Fibroblast of the aortic adventitia (primary cell): ENCODE measurements at places on chromosomes 5 and 9. TPM values are rescaled to one million over a fixed set of nuclear protein-coding genes. Genes with fewer than 3 reads are reported as not detected.

Gene GABRA6
- total RNA-seq = not detected in 2 replicates

Gene NUP155
- total RNA-seq = 14.0 and 62.0 TPM in 2 replicates

Gene FOXI1
- not detected in 2 replicates for total RNA-seq

Gene SLC27A6
- total RNA-seq = not detected in 2 replicates

Gene NIPAL4
- total RNA-seq = under 0.01 TPM in 1 of 2 replicates, not detected in the other

Gene MAP1B
- 130 and 401 TPM in 2 replicates for total RNA-seq

Gene CD274
- 0.33 and 1.1 TPM in 2 replicates for total RNA-seq

Gene ZDHHC11
- 0.36 and 0.65 TPM in 2 replicates for total RNA-seq

Gene NXNL2
- total RNA-seq = 0.74 and 1.1 TPM in 2 replicates

Gene MTX3
- total RNA-seq = 10.7 and 23.4 TPM in 2 replicates

Gene LRRC19
- total RNA-seq = not detected in 2 replicates

Gene DMRTA1
- 0.81 and 0.90 TPM in 2 replicates for total RNA-seq

Gene ELOVL7
- 0.18 TPM in 1 of 2 replicates, not detected in the other for total RNA-seq

Gene GLRA1
- total RNA-seq = not detected in 2 replicates

Gene PCDHGC5
- total RNA-seq = 7.0 and 10.5 TPM in 2 replicates

DNA sequence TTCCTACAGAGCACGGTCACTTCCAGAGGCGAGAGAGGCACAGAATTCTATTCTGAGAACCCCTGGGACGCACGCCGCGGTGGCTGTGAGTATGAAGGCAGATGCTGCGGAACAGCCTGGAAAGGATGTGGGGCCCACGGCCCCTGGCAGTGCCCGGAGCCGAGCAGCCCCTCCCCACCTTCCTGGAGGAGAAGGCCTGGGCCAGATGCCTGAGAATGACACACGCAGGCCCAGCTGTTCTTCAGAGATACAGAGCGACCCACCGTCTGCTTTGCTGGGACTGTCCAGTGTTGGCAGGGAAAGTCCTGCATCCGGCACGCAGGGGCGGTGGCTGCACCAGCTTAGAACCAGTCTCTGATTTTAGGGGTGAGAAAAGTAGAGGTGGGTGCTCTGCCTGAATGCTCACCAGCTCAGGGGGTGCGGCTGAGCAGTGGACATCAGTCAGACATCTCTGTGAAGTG is 116.7 kb upstream of the LPCAT1 start:
- no peak for DNase-seq

- no peak for DNase-seq
Observed at GRCh38 chr5:132673939-132674630, at the start of gene IL4. Gene IL4, plus strand, starts transcription at chr5:132673989. Its CDS starts 62 bp downstream, at chr5:132674051.

GRCh38 chr5:126199467-126199866 is 223.7 kb upstream of the GRAMD2B start:
- no peak for DNase-seq

- DNase-seq = no peak
Observed at GRCh38 chr9:136549010-136549980, 3.4 kb upstream of the NOTCH1 start.

DNA sequence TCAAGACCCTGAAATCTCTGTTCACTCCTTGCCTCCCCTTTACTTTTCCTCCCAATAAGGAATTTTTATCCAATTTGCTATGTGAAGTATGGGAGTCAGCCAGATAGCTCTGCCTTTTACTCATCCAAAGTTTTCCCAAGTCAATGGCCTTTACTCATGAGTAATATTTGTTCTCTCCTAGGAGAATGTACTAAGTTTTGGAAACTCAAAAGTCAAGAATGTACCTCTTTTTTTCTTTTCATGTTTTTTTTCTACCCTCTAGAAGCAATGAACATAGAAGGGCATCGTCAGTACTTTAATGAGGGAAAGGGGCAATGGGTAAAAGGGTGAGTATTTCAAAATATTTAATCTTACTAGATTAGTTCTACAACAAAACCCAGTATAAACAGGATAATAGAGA is 140.2 kb upstream of the SGCD start:
- no peak for DNase-seq

GRCh38 chr5:138243794-138244193 is 30.6 kb downstream of the GFRA3 start:
- DNase-seq = no peak

- no peak for DNase-seq
Observed at GRCh38 chr5:172113036-172113435, 75.0 kb downstream of the STK10 start.

DNA sequence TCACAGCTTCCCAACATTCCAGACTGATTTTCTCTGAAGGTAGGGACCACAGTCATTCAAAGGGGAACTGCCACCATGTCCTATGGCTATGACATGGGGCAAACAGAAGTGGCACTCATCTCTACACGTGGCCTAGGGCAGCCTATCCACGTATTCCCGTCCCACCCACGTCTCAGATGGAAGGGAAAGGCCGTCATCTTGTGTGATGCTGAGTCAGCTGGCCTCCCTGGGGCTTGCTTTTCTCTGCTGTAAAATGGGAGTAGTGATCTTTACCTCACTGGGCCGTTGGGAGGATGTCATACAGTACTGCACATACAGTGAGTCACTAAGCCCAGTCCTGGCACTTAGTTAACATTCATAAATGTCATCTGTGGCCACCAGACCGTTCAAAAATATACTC is 72.3 kb downstream of the RAPGEF1 start:
- no peak for DNase-seq

GRCh38 chr5:159883522-159883950 is 32.7 kb upstream of the ADRA1B start:
- DNase-seq = peak; percentile 88

DNA sequence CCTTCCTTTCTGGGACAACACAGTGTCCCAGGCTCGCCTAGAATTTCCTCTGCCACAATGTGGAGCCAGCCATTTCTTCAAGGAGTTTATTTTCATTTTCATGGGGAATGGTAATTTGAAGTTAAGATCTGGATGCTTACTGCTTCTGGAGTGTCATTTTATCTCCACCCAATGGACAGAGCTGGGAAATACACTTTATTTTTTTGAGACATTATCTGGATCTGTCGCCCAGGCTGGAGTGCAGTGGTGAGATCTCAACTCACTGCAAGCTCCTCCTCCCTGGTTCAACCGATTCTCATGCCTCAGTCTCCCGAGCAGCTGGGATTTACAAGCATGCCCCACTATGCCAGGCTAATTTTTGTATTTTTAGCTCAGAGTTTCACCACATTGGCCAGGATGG is 12.7 kb upstream of the THG1L start:
- peak; percentile 86 for DNase-seq

GRCh38 chr9:16653491-16654399 is 216.7 kb downstream of the BNC2 start:
- peak; percentile 42 for DNase-seq

GRCh38 chr9:16442622-16443021 is 427.8 kb downstream of the BNC2 start:
- DNase-seq = peak; percentile 56

DNA sequence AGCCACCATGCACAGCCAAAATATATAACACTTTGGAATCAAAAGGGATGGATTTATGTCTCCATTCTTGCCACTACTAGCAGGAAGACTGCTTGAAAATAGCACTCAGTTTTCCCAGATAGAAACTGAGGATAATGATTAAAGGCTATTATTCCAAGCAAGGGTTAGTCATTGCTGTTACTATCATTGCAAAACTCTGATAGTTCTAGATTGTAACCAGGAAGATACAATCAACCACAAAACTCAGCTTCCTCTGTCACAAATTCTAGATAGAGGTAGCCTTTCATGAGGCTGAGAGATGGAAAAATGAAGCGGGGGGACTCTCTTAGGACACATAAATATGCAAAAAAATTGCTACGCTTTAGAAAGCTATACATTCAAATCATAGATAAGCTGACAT is 3.1 kb downstream of the ANXA1 start:
- DNase-seq = no peak

DNA sequence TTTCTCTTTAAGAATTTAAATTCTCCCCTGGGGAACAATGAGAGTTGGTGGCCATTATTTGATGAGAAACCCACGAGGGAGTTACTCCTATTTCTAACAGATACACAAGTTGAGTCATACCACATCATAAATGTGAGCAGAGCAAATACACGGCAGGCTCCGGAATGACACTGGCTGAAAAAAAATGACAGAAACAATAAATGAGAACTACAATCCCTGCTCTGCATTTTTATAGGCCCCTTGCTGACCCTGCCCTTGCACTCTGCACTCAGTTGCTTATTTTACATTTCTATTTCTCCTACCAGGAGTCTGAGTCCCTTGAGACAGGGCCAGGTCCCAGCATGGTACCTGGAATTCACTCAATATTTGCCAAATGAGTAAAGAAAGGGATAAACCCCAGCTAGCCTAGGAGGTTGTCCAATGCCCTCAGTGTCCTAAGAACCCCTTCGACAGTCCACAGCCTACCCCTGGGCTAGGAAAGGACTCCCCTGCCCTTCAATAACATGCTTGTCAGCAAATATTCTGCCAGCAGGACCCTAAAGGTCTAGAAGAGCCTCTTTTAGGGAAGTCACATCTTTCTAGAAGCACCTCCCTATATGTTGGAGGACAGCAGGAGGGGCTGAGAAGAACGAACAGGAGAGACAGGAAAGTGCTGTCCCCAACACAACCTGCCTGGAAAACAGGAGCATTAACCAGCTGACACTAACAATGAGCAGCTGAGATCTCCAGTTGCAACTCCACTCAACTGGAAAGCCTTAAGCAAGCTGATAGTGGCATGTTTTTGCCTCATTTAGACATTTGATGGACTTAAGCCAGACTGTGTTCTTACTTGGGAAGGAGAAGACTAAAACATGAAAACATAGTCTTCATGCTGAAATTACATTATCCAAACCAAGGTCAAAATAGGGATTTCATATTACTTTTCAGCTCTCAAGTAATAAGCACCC is 191.2 kb downstream of the ACTL7B start:
- DNase-seq = no peak

- DNase-seq = no peak
Observed at GRCh38 chr9:29945012-29945411, 2371.7 kb upstream of the C9orf72 start.

- DNase-seq = no peak
Observed at GRCh38 chr9:111966861-111967291, 70.3 kb downstream of the UGCG start.

DNA sequence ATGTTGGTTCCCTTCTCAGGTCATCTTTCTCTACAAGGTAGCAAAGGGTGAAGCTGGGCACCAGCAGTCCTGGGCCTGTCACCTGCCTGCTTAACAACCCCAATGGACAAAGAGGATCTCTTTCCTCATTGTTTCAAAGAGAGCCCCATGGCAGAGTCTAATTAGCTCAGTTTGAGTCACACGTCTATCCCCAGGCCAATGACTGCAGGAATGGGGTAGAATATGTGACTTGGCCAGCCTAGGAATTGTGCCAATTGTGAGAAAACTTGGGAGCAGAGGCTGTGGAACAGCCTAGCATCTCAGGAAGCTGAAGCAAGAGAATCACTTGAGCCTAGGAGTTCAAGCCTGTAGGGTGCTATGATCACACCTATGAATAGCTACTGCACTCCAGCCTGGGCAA is 3.6 kb upstream of the RAPGEF1 start:
- DNase-seq = no peak

- DNase-seq = peak; percentile 95
Observed at GRCh38 chr5:39517800-39518199, 93.0 kb upstream of the DAB2 start.

DNA sequence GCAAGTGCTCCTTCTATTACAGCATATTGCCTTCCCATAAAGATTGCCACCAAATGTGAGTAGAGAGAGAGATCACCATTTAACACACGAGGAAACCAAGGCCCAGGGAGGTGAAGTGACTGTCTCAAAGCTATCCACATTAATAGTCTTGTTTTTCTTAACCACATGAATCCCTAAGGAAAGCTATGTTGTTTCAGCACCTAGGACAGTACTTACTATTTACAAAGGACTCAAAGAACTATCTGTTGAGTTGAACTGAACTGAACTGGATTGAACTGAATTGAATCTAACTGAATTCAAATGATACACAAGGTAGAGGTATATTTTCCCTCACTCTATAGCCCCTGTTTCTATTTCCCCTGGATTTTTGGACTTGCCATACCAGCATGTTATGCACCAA is 430.4 kb downstream of the CAAP1 start:
- no peak for DNase-seq

- DNase-seq = no peak
Observed at GRCh38 chr5:11803436-11803835, 100.8 kb downstream of the CTNND2 start.

DNA sequence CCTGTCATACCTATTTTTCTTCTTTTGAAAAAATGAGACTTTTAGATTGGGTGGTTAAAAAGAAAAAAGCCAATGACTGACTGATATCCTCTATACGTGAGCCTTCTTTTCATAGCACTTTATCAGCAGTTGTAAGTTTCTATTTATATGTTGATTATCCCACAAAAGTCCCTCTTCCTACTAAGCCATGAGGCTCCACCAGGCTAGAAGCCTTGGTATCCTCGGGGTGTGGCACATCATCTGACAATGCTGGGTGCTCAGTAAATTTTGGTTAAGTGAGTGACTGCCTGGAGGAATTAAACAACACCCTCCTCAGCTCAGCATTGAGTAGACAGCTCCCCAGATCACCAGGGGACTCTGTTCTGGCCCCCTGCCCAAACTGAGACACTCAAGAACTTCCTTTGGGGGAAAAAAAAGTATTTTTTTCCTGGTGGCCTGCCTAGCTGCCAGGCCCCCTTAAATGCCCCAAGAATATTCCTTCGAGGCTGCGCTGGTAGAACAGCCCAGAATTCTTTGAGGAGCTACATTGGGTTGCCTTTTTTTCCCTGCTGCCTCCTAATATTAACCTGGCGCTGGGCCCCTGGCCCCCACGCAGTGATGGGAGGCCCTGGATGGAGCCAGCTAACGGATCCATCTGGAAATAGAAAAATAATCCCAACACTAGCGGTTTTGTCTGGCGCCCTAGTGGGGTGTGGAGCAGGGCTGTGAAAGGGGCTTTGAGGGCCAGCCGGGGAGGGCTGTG is 23.4 kb upstream of the COL27A1 start:
- no peak for DNase-seq

- peak; percentile 54 for DNase-seq
Observed at GRCh38 chr5:33260098-33260497, 180.7 kb upstream of the TARS1 start.

- DNase-seq = no peak
Observed at GRCh38 chr9:19460243-19460642, 51.4 kb downstream of the ACER2 start.

DNA sequence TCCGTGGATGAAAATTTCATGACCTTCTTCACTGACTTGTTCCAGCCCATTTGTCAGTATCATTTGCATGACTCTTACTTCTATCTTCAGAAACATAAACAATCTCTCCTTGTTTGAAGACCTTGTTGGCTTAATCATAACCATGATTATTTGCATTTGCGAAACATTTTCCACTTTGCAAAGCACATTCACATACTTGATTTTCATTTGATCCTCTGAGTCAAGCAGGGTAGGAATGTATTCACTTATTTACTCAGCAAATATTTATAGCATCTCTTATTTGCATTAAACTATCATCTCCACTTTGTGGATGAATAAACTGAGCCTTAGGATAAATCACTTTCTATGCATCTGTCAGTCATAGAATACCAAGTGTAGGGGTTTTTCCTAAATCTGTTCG is 343.0 kb upstream of the SGCD start:
- no peak for DNase-seq

- no peak for DNase-seq
Observed at GRCh38 chr5:3303777-3304176, 291.9 kb upstream of the IRX1 start.

DNA sequence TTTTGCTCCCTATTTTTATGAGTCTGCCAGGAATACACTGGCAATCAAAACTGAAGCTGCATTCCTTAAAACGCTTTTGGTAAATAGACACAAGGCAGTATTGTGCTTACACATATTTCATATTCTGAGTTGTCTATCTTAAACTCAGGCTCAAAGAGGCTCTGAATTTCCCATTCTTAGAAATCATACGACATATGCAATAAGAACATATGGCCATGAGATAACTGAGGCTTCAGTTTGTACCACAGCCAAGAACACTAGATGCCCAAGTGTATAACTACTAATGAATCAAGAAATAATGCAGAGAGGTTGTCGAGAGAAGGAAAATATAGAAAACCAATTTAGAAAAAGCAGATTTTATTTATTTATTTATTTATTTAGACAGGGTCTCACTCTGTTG is 357.4 kb downstream of the NDUFS4 start:
- DNase-seq = no peak
